ENCODE measurements at places on chromosomes 1 and 21.

GRCh38 chr1:6686294-6686693 lies 15.3 kb downstream of the DNAJC11 start:
- no peak for DNase-seq

DNA sequence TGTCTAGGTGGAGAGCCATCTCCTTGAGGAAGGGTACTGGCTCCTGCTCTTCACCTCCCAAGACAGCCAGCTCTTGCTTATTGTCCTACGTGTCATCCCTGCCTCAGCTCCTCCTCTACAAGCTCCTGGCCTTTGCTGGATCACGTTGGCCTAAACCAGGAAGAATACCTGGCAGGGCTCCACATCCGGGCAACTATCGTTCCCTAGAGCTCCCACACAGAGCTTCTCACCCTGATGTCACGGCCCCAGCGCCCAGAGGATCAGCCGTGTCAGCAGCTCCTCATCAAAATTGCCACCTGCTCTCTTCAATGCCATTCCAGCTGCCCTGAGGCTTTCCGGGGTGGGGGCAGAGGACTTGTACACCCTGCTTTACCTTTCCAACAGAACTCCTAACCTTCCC lies 1.9 kb upstream of the TPM3 start:
- DNase-seq: no peak

GRCh38 chr1:163875200-163875926 lies 553.6 kb downstream of the NUF2 start:
- DNase-seq: peak; percentile 59

DNA sequence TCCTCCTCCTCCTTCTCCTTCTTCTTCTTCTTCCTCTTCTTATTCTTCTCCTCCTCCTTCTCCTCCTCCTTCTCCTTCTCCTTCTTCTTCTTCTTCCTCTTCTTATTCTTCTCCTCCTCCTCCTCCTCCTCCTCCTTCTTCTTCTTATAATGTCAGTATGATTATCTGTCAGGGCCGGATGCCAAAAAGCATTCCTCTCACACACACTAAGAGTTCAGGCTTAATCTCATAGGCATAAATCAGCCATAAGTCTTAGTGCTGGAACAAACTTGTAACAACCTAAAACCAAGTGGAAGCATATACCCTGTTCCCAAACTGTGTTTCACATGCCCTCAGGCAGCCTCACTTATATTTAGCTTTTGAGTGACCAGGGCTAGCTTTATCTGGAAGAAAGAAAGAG lies 240.3 kb downstream of the LMX1A start:
- no peak for DNase-seq

DNA sequence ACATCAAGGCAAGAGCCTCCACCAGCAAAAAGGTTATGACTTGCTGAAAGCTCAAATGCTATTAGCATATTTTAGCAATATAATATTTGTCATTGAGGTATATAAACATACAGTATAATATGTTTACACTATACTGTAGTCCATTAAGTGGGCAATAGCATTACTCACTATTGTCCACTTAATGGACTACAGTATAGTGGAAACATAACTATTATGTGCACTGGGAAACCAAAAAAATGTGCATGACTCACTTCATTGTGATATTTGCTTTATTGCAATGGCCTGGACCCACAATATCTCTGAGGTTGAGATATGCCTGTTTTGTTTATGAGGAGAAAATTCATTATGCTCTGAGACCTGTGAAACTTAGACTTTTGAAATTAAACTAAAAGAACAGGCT lies 300.0 kb downstream of the BARHL2 start:
- DNase-seq: no peak

DNA sequence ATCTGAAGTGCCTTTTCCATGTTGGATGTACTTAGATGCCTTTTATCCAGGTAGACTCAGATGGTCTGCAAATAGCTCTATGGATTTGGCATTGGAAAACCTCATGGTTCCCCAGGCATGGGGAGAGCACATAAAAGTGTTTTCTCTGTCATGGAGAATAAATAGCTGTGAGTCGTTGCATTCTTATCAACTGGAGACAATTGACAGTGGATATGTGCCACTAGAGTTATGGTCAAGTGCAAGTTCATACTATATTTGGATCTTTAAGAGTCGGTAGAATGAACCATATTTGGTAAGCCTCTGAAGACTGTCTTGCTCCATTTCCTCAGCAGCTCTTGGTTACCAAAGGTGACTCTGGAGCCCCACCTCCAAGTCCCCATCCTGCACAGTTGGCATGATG lies 83.7 kb downstream of the ROR1 start:
- DNase-seq: no peak

GRCh38 chr1:201721082-201722049 lies 107.6 kb upstream of the IPO9 start:
- no peak for DNase-seq

GRCh38 chr1:109368464-109368863 lies 29.3 kb downstream of the SORT1 start:
- DNase-seq: no peak

DNA sequence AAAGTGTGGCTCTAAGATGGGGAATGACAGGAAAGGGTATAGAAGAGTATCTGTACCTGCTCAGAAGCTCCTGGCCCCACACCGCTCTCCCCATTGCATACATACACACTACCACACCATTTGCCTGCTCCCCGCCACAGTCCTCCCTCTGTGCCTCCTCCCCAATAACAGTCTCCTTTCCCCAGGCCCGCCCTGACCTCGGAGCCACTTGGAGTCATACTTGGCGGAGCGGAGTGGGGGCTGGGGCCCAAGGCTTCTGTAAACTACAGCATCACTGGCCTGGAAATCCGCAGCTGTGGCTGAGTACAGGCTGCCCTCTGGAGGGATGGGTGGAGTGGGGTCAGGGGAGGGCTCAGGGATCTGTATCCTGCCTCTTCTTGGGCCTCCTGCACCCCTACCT lies 8.6 kb downstream of the SEMA6C start:
- no peak for DNase-seq

DNA sequence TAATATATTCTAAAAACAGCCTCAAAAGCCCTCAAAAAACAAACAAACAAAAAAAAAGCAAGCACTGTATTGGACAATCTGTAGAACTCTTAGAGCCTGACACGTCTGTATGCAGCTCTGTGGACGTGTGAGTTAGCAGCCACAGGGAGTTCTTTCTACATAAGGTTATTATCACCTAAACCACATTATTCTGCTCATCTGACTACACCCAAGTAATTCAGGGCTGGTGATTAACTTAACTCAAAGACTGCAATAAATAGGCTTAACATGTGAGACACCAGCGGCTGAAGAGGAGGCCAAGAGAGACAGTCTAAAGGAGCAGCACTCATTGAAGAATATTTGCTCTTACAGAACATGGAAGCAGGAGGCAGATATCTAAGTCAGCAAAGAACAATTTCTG lies 316.0 kb downstream of the VAV3 start:
- no peak for DNase-seq

GRCh38 chr21:45295576-45296365 lies 8.1 kb upstream of the POFUT2 start:
- no peak for DNase-seq

DNA sequence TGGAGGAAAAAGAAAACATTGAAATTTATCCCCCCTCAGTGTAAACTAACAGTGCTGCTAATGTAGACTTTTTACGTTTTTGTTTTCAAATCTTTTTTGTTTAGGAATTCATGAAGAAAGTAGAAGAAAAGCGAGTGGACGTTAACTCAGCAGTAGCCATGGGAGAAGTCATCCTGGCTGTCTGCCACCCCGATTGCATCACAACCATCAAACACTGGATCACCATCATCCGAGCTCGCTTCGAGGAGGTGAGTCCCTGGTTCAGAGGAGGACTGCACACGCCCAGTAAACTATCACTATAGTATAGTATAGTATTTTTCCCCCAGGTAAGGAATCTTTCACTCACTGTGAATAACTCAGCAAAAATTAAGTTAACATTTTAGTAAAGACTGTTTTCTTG lies 37.8 kb upstream of the BMP8A start:
- no peak for DNase-seq

DNA sequence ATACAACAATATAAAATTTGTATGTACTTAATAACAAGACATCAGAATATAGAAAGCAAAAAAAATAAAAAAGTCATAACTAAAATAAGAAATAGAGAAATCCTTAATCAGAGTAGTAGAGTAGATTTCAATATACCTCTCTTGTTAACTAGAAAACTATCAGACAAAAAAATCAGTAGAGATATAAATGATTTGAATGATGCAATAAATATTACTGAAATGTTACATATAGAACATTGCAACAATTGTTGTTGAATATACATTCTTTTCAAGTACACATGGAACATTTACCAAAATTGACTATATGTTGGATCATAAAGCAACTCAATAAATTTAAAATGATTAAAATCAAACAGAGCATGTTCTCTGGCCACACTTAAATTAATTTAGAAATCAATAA lies 31.9 kb upstream of the ADAR start:
- no peak for DNase-seq

GRCh38 chr1:220239966-220240365 lies 32.3 kb downstream of the RAB3GAP2 start:
- no peak for DNase-seq

- no peak for DNase-seq
These were observed 76.9 kb downstream of the GPATCH2 start for GRCh38 chr1:217553949-217554509.

DNA sequence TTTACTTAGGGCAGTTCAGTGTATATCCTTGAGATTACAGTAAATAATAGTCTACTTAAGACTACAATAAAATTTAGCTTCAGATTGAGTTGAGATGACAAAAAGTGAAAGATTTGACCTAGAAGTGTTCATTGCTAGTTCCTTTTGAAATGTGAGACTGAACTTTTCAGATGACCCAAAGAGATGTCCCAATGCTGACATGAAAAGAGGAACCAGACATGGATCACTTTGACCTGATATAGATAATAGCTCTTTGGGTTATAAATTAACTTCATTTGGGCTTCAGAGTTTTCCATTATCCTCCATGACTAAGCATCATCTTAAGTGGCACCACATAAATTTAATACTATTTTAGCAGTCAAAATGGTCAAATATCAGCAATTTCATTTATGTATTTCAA lies 25.7 kb upstream of the OR10J5 start:
- no peak for DNase-seq

DNA sequence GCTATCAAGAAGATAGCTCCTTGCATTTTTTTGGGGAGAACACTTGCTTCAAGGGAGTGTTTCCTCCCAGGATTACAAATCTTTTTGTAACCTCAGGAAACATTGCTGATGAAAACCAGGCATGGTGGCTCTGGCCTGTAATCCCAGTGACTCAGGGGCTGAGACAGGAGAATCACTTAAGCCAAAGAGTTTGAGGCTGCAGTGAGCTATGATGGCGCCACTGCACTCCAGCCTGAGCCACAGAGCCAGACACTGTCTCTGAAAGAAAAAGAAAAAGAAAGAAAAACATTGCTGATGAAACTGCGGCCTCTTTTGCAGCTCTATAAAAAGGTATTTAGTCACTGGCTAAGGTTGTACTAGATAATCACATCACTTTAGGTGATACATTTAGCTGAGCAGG lies 7.3 kb downstream of the RNU1-2 start:
- DNase-seq: no peak

DNA sequence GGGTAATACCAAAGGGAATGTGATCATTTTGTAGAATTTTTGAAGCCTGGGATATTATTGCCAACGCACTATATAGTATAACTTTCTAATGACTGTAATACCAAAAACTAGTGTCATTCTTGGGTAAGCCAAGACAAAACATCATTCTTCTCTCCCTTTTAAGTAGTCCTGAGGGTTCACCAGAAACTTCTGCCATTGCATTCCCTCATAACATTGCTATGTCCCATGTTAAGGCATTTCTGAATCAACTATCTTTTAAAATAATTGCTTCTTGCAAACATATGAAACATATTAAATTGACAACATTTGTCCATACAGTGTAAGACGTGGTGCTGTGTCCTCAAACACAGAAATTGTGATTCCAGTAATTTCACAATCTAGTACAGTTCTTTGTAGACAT lies 29.9 kb upstream of the C1orf21 start:
- DNase-seq: no peak

- DNase-seq: no peak
These were observed 256.6 kb upstream of the RGS18 start for GRCh38 chr1:191901651-191902050.

- DNase-seq: peak; percentile 48
These were observed 34.4 kb downstream of the COL18A1 start for GRCh38 chr21:45439161-45439872.

DNA sequence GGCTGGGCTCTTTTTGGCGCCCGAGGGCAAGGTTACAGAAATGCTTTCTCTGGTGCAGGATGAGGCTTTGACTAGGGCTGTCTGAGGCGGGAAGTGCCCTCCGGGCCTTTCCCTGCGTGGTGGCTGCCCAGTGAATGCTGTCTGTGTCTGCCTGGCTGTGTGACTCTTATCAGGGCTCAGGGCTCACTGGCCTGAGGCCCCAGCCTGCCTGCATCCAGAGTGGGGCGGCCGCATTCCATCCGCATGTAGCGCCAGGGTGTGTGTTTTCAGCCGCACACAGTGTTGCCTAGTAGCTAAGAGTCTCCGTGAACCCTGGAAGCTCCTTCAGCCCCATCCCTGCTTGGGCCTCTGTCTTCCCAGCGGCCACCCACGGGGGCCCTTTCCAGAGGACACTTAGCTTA lies 59.1 kb downstream of the FAAP20 start:
- DNase-seq: no peak

GRCh38 chr1:56069824-56070223 lies 509.5 kb downstream of the PLPP3 start:
- DNase-seq: no peak

- DNase-seq: no peak
These were observed 210.3 kb downstream of the KCTD3 start for GRCh38 chr1:215777370-215777925.

- DNase-seq: no peak
These were observed 18.7 kb downstream of the CYYR1 start for GRCh38 chr21:26554365-26554764.

DNA sequence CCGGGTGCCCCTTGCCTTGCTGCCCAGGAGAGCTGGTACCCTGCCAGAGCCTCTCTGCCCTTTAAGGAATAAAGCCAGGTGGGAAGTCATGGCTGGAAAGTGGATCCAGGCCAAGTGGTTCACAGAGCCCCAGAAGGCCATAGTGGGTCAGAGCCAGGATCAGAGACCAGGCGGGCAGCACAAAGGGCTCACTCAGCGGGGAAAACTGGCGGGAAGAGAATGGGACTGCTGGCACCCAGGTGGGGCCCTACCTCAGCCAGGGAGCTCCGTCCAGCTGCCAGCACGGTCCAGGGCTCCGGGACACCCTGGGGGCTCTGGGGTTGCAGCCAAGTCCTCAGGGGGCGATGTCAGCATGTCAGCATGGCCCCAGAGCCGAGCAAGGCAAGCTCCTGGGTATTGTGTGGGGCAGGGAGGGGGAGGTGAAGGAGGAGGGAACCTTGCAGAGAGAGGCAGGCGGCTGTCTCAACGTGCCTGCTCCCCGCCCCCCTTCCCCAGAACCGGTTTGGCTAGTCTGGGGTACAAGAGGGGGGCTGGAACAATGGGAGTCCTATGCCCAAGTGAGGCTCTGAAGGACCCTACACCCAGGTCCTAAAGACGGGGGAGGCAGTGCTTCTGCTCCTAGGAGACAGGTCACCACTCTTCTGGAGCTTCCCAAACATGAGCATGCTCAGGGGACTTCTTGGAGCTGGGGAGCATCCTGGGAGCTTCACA lies at the start of gene ARHGEF19:
Gene ARHGEF19 (minus strand): TSS at position 402 of the 711 bp plus-strand sequence. CDS start 3,598 bp downstream, outside the sequence.
- no peak for DNase-seq
